Cerebellar nuclear complex (tissue), 1 donor: ENCODE measurements at places on chromosomes 13 and 19.

DNA sequence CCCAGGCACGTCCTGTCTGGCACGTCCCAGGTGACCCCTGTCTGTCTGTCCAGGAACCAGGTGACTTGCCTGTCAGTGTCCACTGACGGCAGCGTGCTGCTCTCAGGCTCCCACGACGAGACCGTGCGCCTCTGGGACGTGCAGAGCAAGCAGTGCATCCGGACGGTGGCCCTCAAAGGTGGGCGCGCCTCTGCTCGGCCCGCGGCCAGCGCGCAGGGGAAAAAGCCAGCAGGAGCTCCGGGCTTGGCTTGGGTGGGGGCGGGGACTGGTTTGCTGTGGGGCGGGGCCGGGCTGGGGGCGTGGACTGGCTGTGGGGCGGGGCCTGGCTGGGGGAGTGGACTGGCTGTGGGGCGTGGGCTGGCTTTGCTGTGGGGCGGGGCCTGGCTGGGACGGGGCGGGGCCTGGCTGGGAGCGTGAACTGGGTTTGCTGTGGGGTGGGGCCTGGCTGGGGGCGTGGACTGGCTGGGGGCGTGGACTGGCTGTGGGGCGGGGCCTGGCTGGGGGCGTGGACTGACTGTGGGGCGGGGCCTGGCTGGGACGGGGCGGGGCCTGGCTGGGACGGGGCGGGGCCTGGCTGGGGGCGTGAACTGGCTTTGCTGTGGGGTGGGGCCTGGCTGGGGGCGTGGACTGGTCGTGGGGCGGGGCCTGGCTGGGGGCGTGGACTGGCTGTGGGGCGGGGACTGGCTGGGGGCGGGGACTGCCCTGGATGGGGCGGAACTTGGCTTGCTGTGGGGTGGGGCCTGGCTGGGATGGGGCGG lies 7.2 kb downstream of the WDR18 start:
- DNase-seq = no peak

DNA sequence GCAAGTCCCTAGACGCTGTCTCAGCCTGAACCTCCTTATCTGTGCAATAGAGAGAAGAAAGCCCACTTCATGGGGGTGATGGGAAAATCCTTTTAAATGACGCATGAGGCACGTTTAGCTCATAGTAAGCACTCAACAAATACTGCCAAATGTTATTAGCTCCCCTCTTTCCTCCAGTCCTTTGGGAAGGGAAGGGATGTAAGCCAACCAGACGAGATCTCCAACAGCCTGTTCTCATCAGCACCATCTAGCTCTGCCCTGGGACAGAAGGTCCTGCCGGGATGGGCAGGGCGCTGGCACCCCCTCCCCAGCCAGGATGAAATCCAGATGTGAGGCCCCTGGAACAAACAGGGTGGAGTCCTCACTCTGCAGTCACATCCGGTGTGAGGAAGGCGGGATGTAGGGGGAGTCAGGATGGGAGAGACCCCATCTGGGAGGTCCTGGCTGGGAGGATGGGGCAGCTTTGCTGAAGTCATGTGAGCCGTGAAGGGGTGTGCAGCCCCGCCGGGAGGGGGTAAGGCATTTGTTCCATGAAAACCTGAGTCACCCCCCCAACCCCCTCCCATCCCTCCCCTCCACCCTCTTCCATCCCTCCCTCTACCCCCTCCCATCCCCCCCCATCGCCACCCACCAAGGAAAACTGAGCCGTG lies 4.6 kb downstream of the S1PR2 start:
- no peak for DNase-seq

GRCh38 chr19:38870612-38871011 lies 7.5 kb downstream of the RINL start:
- no peak for DNase-seq

- no peak for DNase-seq
Measured at GRCh38 chr19:7778081-7778480, 15.0 kb downstream of the CLEC4M start.

- no peak for DNase-seq
Measured at GRCh38 chr19:57436417-57436816, 1.3 kb downstream of the ZNF749 start.

GRCh38 chr13:112899281-112900225 lies 69.5 kb upstream of the MCF2L start:
- DNase-seq = no peak

- no peak for DNase-seq
Measured at GRCh38 chr19:46913852-46914430, 53.1 kb downstream of the ARHGAP35 start.

GRCh38 chr19:56222901-56223300 lies 20.8 kb downstream of the ZSCAN5C start:
- DNase-seq = no peak

GRCh38 chr19:4749870-4750590 lies 26.4 kb upstream of the DPP9 start:
- DNase-seq = no peak

- no peak for DNase-seq
Measured at GRCh38 chr19:37979547-37980082, 72.6 kb downstream of the SIPA1L3 start.

- DNase-seq = no peak
Measured at GRCh38 chr19:10402441-10403038, 802 bp downstream of the CDC37 start.

- no peak for DNase-seq
Measured at GRCh38 chr13:113211774-113212173, 2.4 kb downstream of the CUL4A start.

GRCh38 chr19:7535998-7536695 lies 630 bp downstream of the PNPLA6 start:
- no peak for DNase-seq

DNA sequence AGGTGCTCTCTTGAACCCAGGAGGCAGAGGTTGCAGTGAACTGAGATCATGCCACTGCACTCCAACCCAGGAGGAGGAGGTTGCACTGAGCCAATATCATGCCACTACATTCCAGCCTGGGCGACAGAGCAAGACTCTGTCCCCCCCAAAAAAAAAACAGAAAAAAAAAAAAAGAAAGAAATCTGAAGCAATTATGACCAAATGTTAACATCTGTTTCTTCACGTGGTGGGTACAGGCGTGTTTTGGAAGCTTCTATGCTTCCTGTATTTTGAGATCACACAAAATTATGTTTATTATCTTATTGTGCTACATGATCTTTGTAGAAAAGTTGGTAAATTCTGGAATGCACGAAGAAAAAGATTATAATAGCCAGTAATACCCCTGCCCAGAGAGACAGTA lies 2.7 kb upstream of the ACP5 start:
- no peak for DNase-seq

GRCh38 chr19:56273563-56274117 lies 1.1 kb downstream of the EDDM13 start:
- DNase-seq = no peak

- DNase-seq = no peak
Measured at GRCh38 chr13:49667773-49668172, 23.5 kb downstream of the EBPL start.

DNA sequence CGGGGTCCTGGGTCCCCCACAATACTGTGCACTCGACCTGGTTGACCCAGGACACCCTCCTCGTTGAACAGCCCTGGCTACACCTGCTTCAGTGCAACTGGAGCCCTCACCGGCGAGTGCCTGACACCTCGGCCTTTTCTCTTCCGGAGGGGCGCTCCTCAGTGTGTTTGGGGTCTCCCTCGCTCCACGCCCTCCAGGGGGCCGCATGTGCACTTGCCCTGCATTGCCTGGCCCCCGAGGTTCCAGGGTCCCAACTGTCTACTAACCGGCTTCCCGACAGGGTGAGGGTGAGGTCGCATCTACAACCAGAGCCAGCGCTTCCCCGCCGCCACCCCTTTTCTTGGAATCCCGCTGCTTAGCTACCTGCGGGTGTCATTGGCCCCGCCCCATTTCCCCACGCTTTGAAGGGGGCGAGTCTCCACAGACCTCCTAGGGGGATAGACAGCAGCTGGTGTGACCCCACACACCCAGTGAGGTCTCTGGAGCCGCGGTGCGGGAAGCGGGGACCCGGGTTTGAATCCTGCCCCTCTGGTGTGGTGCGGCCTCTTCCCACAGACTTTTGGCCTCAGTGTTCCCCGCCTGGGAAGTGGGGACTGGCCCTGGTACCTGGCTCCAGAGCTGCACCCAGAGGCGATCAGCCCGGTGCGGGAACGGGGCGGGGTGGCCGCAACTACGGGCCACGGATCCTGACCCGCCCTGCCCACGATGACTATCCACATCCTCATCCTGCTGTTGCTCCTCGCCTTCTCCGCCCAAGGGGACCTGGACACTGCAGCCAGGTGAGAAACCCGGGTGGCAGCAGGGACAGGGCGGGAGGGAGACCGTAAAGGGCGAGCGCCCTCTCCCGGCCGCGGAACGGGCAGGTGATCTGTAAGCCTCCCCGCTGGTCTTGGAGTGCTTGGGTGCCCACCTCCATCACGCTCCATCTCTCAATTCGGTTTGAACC lies at the start of gene ADM5:
TSS of gene ADM5 (plus strand) at position 462 of the 946 bp plus-strand sequence. CDS start at position 706, 244 bp downstream.
- peak; percentile 51 for DNase-seq

DNA sequence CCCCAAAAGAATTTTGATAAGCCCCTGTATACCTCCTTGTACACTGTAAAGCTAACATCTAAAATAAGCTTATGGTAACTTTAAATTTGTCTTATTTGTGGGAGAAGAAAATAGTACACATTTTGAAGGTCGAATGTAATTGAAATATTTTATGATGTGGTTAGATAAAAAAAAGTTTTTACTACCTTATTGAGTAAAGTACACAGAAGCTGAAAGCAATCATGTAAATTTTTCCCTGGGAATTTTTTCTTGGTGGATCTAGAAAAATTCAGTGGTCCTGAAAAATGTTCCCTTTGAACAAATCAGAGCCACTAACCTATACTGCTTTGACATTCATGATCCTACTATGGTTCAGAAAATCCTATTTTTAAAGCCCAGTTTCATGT lies 46.9 kb downstream of the SIPA1L3 start:
- DNase-seq = no peak

- DNase-seq = no peak
Measured at GRCh38 chr19:6204212-6204611, 68.7 kb downstream of the ACSBG2 start.

DNA sequence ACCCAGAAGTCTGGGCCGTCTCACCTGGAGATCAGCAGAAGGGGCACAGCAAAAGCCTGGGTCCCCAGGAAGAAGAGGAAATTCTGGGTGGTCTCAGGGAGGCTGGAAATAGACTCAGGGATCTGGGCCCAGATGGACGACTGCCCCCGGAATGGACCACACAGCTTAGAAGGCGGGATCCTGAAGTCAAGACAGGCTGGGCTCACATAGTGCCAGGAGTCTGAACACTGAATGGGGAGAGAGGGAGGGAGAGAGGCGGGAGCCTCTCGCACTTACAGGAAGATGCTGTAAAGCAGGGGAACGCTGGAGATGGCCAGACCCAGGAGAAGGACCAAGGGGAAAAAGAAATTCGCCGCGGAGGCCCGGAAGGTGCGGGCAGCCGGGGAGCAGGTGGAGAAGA lies 1.3 kb upstream of the LENG1 start:
- no peak for DNase-seq

- DNase-seq = no peak
Measured at GRCh38 chr13:24223341-24224231, 63.1 kb downstream of the SPATA13 start.
